ENCODE measurements at places on chromosomes 6 and 20. TPM values are rescaled to one million over a fixed set of nuclear protein-coding genes. Genes with fewer than 3 reads are reported as not detected.

Gene GNAS-AS1
- total RNA-seq: not detected

Gene RGS17
- 0.83 TPM for total RNA-seq

Gene IMPG1
- total RNA-seq: not detected

Gene ENPP4
- 27.4 TPM for total RNA-seq

Gene GINS1
- total RNA-seq: 0.52 TPM

All from esophagus muscularis mucosa (tissue), 4 donors.